ENCODE measurements at places on chromosomes 12 and 14.
A peak's percentile ranks its signal among the peaks of the same experiment; 100 is the strongest.

GRCh38 chr14:92934196-92935085, 11.5 kb downstream of the CHGA start:
- no peak for DNase-seq

DNA sequence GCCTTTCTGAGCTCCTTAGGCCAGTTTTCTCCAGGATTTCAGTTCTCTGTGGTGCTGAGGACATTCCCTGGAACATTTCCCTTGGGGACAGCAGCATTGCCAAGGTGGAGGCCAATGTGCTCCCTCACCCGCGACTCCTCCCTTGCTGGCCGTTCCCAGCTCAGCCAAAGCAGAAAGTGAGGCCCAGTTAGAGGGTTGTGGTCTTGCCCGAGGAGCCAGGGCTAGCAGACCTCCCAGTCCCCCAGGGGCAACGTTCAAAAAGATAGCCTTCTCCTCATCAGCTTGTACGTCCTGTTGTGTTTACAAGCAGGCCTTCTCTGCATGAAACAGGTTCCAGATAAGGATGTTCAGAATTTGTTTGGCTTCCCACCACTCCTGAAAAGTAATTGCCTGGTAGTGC, 78.4 kb downstream of the SSPN start:
- no peak for DNase-seq

GRCh38 chr12:120522568-120522967, 6.4 kb downstream of the COQ5 start:
- DNase-seq = no peak

DNA sequence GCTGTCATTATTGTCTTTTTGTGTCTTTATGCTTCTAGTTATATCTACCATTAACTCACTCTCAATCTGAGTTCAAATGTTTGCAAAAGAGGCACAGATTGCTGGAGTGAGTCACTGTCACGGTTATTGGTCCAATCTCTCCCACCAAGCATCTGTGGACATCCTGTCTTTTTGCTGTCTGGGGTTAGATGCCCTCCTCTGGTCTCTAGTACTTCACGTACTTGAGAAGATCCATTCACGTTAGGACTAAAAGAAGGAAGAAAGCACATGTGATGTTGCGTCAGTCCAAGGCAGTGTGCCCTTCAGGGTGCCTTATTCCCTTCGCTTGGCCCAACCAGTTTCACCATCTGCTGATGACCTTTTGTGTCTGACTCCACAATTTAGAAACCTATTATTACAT, 72.3 kb upstream of the STXBP6 start:
- DNase-seq = no peak

GRCh38 chr12:25121916-25122315, 73.0 kb downstream of the DNAI7 start:
- DNase-seq = no peak

- no peak for DNase-seq
Measured at GRCh38 chr12:8779862-8780261, 42.6 kb upstream of the A2ML1 start.

- no peak for DNase-seq
Measured at GRCh38 chr14:22748631-22749068, 17.8 kb upstream of the OXA1L start.

GRCh38 chr12:80293759-80294158, 150.3 kb upstream of the PTPRQ start:
- peak; percentile 85 for DNase-seq

DNA sequence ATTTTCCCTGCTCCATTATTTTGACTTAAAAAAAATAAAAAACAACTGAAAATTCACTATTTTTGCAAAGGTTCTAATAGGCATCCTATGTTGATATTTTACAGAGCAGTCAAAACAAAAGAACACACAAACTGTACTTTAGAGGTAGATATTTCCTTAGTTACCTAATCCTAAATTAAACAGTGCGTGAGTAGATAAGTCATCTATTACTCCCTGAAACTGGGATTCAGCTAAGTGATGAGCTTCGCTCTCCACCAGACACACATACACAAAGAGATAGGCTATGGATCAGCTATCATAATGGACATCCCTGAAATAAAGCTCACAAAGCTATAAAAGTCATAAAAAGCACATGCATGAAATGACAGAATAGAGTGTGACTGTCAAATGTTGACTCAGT, 398.7 kb downstream of the SOX5 start:
- DNase-seq = no peak

GRCh38 chr12:51898937-51899336, 8.4 kb upstream of the ACVRL1 start:
- DNase-seq = no peak
